Caco-2 (cell line): ENCODE measurements at places on chromosomes 3 and 15.
A peak's percentile ranks its signal among the peaks of the same experiment; 100 is the strongest.

GRCh38 chr3:136512381-136512780 lies 239.8 kb downstream of the STAG1 start:
- no peak for DNase-seq

DNA sequence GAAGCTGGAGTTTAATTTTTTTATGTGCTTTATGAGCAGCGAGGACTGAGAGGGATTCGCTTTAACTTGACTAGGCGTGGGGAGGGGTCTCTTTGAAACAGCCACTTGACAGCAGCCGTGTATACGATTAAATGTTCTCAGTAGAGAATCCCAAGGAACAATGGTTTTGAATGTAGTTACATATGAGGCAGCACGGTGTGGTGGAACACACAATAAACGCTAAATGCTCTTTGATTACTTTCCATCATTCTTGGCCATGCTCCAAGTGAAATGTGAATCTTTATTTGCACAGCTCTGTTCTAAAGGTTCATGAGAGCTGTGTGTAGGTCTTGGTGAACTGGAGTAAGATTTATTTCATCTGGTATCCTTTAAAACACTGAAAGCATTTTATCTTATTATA lies 251.4 kb upstream of the TGFBR2 start:
- DNase-seq: no peak

DNA sequence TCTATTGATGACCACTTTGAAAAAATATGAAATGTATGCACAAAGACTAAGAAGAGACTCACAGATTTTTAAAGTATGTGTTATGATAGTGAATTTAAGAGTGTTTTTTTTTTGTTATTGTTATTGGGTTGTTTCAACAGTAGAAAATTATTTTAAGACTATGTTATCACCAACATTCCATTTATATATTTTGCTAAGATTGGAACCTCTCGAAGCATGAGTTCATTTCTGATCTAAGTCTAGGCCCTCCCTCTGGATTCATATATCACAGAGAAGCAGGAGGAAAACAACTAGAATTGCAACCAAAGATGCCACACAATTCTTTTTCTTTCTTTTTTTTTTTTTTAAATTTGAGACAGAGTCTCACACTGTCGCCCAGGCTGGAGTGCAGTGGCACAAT lies 46.8 kb downstream of the ITGB5 start:
- DNase-seq: no peak

DNA sequence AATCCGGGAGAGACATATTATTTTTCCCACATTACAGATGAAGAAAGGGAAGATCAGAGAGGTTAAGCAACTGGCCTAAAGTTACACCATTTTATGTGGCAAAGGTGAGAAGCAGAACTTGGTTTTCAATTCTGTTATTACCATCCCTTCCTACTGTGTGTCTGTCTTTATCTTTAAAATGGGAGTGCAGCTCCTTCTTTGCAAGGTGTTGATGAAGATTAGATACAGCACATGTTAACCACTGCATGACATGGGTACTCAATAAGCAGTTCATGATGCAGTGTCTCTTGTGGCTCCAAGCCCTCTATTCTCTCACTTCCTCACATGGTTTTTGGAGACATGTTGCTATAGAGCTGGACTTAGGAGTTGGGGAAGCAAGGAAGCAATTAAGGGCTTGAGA lies 23.1 kb upstream of the TBC1D21 start:
- DNase-seq: no peak

GRCh38 chr15:71103102-71103676 lies 12.1 kb upstream of the THSD4 start:
- DNase-seq: no peak

- no peak for DNase-seq
Observed at GRCh38 chr3:34995796-34996430, 643.4 kb upstream of the ARPP21 start.

- no peak for DNase-seq
Observed at GRCh38 chr3:169105561-169105960, 558.0 kb downstream of the MECOM start.

- DNase-seq: no peak
Observed at GRCh38 chr15:48266024-48266689, 60.1 kb downstream of the SLC12A1 start.

DNA sequence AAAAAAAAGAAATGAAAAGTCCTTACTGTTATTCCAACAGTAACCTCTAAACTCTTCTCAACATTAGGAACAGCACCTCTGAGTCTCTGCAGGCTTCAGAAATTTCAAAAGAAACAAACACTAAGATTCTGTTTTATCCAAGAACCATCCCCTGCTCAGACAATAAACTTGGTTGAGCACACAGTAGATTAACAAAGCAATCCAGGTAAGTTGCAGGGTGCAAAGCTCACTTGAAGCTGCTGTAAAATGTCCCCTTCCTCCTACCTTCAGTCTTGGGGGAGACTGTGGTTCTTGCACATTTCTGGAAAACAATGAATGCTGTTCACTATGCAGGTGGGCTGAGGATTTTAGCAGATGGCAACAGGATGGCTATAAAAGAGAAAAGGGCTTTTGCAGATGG lies 484.1 kb downstream of the IGSF11 start:
- DNase-seq: no peak

- DNase-seq: no peak
Observed at GRCh38 chr3:136755192-136755591, 3.0 kb upstream of the STAG1 start.

DNA sequence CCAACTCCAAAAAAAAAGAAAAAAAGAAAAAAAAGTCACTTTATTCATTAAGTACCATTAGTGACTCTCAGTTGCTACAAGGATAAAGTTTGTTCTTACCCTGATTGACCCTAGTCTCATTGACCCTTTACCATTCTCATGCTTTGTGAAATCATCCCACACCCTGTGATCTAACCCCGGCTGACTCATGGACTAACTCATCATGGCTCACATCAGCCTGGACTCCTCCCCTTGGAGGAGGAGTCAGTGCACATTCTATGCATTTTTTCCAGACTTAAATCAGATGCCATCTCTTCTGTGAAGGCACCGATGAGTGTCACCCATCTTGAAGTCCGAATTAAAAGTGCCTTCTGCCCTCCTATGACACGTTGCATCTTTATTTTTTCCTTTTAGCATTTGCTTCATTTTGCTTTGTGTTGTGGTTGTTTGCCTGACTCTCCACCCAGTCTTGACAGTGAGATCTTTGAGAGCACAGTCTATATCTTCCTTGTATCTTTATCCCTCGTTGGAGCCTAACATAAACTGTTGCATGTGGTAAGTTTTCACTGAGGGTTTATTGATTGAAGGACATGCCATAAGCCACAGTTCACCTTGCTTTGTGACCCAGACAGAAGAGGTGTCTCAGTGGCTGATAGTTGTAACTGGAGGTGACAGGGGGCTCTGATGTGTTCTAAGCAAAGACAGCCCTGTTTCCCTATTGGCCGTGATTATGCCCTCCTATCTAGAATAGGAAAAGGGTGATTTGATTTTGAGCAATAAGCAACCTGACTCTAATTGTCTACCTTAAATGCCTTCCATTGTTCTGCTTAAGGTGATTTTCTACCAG lies 72.1 kb downstream of the IL1RAP start:
- DNase-seq: peak; percentile 24

DNA sequence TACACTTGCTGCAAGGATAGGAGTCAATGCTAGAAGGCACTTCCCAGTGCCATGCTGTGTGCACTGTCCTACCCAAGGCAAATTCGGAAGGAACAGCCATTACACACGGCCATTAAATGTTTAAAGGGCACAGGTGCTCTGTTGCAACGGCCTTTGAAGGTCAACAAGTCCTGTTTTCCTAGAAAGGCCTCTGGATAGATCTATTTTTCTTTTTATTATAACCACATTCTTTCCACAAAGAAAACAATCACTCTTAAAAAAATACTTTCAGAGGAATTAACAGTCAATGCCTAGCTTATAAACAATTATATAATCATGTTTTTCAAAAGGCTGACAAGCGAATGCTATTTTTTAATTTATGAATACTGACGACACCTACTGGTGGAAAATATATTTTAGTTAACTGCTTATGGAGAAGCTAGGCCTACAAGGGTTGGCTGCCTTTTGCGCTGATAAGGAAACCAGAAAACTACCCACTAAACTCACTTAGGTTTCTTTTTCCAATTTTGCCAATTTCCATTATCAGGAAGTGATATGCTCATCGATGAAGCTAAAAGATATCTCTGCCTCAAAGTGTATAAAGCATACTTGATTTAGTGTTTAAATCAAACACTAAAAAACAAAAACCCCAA lies 2.4 kb downstream of the ARHGEF3 start:
- DNase-seq: no peak

DNA sequence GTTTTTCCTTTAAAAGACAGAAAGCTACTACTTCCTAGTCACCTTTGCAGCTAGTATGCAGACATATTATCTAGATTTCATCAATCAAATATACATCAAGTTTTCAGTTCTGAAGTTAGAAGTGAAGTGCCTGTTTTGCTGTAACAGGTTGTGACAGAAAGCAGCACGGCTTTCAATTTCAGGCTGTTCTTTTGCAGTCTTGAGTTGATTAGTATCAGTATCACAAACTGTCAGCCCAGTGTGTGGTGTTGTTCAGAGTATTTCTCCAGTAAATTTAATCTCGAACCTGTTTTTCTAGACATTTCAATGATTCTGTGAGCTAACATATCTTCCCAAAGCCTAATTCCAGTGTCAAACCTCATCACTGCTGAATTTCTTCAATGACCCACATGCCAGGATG lies 1050.8 kb downstream of the DIPK2A start:
- DNase-seq: no peak

GRCh38 chr3:124800511-124801258 lies 70.4 kb downstream of the UMPS start:
- no peak for DNase-seq

DNA sequence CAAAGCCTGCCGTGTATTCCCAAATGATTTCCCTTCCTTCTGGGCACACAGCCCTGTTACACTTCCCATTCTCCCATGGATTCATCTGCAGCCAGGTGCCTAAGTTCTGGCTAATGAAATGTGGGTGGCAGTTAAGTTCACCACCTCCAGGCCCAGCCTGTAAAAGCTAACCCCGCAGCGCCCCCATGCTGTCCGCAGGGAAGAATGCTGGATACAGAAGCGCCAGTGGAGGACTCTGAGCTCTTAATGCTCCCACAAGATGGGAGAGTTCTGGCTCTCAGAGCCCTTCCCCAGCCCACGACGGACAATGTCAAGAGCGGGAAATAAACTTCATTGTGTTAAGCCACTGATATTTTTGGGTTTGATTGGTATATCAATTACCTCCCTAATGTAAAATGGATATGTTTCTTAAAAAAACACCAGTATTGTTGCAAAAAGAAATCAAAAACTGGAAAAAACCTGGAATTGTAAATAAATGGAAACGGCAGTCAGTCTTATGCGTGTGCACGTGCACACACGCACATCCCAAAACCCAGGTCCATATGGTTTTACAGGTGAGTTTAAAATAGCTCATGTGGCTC lies 37.7 kb upstream of the FGD5 start:
- peak; percentile 78 for DNase-seq

DNA sequence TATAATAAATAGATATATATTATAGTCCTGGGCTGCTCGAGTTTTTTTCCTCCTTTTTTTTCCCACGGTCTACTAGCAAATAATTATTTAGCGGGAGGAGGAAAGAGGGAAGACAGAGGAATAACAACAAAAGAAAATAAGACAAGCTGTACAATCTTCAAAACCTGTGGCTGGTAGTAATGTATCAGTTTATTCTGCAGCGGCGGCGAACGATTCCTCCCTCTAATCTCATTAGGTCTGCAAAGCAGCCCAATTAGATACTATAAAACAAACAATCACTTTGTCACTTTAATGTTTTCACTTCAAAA lies 390 bp upstream of the TLE3 start:
- DNase-seq: no peak

DNA sequence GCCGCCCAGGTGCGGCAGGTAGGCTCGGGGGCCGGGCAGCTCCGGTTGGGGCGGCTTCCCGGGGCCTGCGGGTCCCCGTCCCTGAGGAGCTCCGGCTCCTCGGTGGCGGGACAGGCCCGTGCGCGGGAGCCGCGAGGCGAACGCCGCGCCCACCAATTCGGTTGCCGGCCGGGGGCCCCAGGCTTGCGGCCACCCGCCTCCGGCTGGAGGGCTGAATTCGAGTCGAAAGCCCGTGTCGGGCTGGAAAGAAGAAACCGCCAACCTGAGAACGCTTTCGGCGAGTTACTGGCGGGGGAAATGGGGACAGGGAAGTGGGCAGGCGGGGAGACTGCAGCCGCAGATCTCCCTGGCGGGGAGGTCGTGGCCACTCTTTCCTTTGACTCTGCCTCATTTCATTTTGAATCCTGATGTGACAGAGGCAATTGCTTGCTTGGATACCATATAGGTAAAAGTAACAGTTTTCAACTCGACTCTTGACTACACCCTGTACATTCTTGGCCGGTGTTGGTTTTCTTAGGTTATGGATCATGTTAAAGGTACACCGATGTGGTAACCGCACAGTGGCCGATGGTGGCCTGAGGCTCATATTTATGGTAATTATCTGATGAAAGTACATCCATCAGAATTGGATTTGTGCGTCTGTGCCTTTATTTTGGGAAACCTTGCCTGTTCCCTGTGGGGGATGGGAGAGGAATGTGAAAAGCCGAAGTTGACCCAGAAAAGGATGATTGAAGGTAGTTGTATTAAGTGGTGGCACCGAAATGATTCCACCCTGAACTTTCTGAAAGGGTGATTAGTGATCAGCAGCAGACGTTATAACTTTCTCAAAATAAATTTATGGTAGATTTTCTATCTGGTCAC lies 1.7 kb downstream of the B3GNT5 start:
- peak; percentile 51 for DNase-seq

DNA sequence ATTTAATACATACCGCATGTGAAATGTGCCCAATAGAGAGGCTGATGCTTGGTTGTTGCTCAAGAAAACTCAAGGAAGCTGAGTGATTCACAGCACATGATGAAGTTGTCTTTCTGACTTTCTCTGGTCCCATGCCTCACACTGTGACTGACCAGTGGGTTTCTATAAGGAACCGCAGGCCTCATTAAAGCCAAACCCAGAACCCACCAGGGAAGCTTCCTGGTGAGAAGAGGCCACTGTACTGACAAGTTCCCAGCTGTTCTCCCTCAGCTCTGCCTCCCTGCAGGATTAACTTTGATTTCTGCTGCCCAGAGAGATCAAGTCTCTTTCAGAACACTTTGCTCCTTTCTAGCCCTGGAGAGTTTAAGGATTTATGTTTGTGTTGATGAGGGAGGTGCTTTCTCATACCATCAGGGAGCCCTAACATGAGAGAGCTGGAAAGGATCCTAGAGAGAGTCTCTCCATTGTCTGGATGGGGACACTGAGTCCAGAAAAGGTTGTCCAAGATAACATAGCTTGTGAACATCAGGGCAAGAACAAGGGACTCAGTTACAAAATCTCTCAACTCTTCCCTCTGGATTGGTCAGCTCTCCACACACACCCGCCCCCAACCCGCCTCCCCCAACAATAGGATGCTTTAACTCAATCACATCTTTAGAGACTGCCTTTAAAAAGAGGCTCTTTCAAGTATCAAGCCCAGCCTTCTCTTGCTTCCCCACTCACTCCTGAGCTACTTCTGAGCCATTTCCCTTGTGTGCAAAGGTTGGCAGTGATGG lies 303.2 kb upstream of the TLE3 start:
- DNase-seq: no peak

GRCh38 chr3:193240436-193240849 lies 579 bp upstream of the PLAAT1 start:
- no peak for DNase-seq

- DNase-seq: no peak
Observed at GRCh38 chr3:4174791-4175190, 128.4 kb upstream of the SETMAR start.

- DNase-seq: no peak
Observed at GRCh38 chr3:23685541-23686258, 120.1 kb upstream of the UBE2E1 start.
